Mammary epithelial cell (primary cell): ENCODE measurements at places on chromosomes 2 and 18. TPM values are rescaled to one million over a fixed set of nuclear protein-coding genes. Genes with fewer than 3 reads are reported as not detected.

DNA sequence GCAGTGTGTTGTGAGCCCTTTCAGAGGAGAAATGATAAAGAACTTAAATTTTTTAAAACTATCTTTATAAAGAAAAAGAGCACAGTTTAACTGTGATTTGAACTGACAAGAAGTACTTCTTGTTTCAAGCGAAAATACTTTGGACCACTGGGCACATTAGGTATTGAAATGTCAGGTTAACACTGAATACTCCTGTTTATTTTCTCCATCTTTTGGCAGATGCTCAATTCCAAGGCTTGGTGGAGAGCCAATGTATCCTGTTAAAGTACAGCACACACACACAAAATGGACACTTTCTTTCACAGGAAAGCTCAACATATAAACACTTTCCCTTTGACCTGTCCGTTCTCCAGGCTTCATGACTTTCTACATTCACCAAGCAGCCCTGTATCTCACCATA is 32.6 kb upstream of the SP3 start:
- no peak for DNase-seq

GRCh38 chr2:220811952-220812570 is 760.0 kb downstream of the EPHA4 start:
- DNase-seq = peak; percentile 78

DNA sequence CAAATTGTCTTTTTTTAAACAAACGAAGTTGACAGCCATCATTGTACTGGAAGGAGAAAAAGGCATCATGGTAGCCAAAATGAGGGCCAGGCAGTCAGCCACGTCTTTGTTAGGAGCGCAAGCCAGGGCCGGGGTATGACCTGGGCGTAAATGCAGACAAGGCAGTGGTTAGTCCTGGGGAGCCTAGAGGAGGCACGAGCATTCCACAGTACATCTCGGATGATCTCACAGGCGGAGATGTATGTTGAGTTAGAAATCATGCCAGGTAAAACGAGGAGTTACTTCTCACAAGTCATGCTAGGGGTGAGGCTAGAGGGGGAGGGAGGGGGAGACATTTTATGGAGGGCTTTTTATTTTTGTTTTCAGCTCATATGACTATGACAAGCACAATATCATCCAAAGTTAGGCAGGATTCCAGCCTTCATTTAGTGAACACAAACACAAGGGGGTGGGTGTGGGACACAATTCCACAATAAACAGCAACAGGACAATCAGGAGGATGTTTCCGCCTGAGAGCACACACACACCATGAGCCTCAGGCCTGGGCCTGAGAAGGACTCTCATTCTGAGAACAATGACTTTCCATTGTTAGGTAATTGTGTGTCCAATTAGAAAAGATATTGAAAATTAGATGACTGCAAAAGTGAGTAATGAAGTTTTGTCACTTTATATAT is 64.4 kb upstream of the PGAP1 start:
- DNase-seq = no peak

DNA sequence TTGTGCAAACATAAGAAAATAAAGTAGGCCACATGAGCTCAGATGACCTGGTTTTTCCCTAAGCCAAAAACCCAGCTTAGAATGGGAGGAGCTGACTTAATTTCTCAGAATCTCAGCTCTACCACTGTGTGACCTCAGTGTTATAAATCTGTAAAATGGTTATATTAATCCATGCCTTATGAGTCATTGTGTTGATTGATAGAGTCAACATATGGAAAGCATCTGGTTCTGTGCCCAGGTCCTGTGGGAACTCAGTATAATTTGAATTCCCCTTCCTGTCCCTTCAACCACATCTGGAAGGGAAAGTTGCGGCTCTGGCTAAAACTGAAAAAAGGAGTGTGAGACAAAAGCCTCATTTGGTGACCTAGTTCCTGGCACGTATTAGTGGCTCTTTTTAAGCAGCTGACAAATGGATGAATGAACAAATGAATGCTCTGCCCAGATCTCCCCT is 25.7 kb downstream of the TMEM177 start:
- DNase-seq = no peak

DNA sequence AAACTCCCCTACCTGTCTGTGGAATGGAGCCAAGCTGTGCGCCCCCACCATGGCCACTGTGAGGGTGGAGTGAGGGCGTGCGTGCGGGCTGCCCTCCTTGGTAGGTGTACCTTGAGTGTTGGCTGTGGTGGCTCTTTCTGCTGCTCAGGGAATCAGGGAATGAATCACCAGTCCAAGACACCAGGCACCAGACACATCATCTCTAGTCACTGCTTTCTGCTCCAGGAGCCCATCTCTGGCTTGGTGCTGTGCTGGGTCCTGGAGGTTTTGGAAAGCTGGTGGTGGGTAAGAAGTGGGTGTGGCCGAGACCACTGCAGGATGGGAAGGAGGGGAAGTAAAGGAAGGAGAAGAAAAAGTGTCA is 209.9 kb downstream of the SEPTIN10 start:
- peak; percentile 19 for DNase-seq

Gene PCARE
- under 0.01 TPM for total RNA-seq

GRCh38 chr2:36781907-36782720 is 85.6 kb downstream of the VIT start:
- DNase-seq = no peak

DNA sequence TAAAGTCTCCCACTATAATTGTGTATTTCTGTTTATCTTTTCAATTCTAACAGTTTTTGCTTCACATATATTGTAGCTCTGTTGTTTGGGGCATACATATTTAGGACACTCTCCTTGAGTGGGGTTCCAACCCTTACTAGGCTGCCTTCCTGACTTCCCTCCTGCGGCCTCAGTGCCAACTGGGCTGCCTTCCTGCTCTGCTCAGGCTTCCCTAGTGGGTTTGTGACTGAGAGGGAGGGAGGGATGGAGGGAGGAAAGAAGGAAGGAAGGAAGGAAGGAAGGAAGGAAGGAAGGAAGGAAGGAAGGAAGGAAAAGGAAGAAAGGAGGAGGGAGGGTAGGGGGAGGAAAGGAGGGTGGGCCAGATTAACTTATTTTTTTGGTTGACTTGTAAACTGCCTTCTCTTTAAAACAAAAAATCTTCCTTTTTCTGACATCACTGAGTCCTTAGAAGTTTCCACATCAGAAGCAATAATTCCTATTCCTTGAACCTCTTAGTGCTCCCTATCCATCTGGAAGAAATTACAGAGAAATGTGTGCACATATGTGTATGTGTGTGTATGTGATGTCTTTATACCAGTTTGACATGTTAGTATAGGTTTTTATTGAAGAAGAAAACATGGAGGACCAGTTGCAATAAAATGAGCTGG is 145.4 kb upstream of the PGAP1 start:
- no peak for DNase-seq

DNA sequence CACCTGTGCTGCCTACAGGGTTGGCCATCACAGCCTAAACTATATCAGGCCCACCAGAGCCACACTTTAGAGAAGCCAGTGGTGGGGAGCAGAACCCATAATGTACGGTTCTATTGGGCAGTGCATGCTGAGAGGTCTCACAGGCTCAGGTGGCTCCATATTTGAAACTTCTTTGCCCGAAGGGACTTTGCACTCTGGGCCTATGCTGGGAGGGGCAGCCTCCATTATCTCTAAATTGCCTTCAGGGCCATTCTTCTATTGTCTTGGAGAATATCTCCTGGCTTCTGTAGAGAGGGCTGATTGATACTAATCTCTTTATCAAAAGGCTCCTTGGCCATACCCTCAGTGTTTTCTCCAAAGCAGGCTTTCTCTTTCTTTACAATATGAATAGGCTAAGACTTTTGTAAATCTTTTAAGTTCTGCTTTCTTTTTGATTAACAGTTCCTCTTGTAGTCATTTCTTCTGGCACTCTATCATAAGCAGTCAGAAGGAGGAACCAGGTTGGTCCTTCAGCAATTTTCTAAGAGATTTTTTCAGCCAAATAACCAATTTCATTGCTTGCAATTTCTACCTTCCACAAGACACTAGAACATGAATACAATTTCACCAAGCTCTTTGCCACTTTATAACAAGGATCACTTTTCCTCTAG is 44.5 kb downstream of the RPE start:
- no peak for DNase-seq

DNA sequence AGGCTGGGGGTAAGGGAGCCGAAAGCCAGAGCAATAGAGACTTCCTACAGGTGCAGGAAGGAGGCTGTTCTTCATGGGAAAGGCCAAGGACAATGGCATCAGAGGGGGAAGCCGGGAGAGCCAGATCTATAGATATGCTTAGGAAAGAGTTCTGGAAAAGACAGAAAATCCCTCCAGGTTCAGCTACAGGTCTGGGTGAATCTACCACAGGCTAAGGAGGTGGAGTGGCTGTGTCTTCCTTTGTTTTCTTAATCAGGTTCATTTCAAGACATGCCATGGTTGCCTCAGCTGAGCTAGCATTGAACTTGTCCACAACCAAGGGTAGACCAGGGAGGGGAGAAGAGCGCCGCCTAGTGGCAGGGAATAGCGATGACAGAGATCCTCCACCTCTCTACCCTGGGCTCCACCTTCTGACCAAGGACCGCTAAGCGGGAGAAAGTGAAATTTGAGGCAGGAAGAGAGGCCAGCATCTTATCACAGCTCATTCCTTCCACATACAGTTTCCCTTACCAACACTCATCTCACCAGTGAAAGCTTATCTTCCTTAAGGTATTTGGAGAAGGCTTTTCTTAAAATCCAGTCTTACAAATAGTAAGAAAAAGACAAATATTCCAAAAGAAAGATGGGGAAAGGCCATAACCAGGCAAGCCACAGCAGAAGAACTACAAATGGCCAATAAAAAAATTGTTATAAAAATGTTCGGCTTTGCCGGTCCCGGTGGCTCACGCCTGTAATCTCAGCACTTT is 74.2 kb downstream of the VIT start:
- peak; percentile 47 for DNase-seq

DNA sequence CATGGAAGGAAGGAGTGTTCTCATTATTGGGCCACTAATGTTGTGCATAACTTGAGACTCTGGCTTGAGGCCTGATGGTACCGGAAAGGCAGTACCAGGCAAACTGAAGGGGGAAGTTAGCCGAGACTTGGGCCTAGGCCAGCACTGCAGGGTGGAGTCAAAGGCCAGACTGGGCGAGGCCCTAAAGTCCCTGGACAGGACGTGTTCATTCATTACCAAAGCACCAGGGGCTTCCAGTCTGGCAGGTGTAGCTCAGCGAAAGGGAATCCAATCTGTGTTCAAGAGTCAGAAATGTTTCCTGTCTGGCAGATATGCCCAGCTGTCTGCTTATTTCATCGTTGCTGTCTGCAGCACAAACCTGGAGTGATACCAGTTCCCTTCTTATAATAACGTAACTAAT is 4.7 kb upstream of the ITSN2 start:
- DNase-seq = peak; percentile 50

Gene COL5A2
- 7.8 and 9.6 TPM in 2 replicates for total RNA-seq

- DNase-seq = no peak
These were observed 63.6 kb upstream of the EHBP1 start for GRCh38 chr2:62641936-62642335.

Gene MC2R
- total RNA-seq = not detected

Gene TRIM43
- not detected for total RNA-seq

- peak; percentile 11 for DNase-seq
These were observed 7.2 kb downstream of the SLC30A3 start for GRCh38 chr2:27255660-27256059.

Gene CXCR4
- not detected for total RNA-seq

Gene TACR1
- total RNA-seq = not detected

- no peak for DNase-seq
These were observed 102.8 kb upstream of the PPP1CB start for GRCh38 chr2:28648671-28649395.

DNA sequence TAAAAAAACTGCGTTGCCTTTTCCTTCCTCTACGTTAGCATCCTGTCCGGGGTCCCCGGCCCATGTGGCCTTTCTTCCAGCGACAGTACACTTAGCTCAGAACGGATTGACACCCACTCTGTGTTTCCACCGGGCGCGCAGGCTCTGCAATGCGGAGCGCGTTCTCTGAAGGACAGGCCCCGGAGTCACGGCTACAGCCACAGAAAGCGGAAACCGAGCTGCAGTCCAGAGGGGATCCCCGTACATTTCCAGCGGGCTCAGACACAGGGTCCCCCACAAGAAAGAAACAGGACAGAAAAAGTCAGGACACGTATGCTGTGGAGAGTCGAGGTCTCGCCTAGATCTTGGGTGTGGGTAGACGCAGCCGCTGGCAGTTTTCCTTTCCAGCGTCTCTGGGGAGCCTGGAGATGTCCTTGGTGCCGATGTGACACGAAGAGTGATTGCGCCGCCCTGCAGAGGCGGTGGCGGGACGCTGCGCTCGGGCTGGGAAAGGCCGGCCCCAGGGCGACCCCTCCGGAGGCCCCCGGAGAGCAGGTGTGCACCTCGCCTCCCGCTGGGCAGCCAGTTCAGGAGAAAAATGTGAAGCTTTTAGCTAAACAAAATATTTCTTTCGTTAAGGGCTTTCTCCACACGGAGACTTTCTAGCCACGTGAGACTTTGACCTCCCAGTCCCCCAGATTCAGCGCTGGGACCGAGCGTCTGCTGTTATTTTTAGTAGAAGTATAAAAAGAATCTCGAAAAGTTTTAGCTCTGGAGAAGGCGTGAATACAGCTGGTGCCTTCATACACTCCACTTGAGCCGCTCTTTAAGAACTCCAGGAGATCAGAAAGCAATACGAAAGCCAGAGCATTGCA is 1.3 kb upstream of the ACKR3 start:
- DNase-seq = no peak

DNA sequence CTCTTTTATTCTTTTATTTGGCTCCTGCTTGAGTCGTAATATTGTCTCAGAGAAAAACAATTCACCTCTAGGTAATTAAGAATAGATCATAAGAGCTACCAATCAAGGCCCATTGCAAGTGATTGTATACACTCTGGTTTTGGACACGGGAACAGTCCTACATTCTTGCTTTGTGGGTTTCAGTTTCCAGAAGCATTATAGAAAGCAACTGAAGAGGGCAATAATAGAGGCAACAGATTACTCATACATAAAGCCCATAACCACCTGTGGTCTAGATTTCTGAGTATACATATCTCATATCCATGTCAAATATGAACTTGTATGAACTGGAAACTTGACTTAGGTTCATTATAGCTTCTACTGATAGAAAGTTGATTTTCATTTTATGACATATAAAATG is 65.4 kb downstream of the DIS3L2 start:
- no peak for DNase-seq

DNA sequence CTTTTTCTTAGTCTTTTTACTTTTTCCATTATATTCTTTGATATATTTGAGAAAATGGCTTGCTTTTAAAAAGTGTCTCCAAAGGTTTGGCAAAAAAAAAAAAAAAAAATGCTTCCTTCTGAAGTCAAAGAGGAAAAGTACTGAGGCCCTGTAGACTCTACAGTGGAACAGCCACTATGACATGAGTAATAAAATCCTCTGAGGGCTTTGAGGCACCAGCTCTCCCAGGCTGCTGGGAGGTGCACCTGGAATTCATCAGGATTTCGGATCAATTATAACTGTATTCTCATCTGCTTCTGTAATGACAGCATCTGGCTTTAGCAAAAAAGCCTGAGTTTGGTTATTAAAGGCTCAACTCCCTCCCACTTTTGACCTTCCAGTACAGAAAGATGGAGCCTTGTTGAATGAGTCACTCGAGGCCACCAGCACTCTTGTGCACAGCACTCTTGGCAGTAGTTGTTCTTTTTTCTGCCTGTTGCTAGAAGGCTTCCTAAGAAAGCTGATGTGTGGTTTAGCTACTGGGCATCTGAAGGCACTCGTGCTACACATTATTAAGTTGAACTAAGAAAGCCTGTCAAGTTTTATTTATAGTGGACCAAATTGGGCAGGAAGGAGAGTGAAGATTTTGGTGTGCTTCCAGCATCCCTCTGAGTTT is 131.3 kb downstream of the PRPF40A start:
- DNase-seq = peak; percentile 41

Gene REEP1
- total RNA-seq = not detected in 2 replicates

GRCh38 chr18:59063300-59063906 is 76.3 kb upstream of the SEC11C start:
- no peak for DNase-seq

Gene ANKRD30B
- not detected in 2 replicates for total RNA-seq
